ENCODE measurements at places on chromosomes 7 and 10. TPM values are rescaled to one million over a fixed set of nuclear protein-coding genes. Genes with fewer than 3 reads are reported as not detected.

Gene CLDN12
- polyA plus RNA-seq = 23.3 TPM

Gene GRB10
- polyA plus RNA-seq = 13.4 TPM

Gene FKBP6
- 0.23 TPM for polyA plus RNA-seq

Gene MYL7
- polyA plus RNA-seq = 7.0 TPM

Gene EN2
- 0.71 TPM for polyA plus RNA-seq

Gene TUBB8
- not detected for polyA plus RNA-seq

Gene LIPJ
- polyA plus RNA-seq = not detected

Gene EBF3
- polyA plus RNA-seq = 57.0 TPM

Gene ZNF804B
- polyA plus RNA-seq = not detected

Gene SLC16A9
- 3.3 TPM for polyA plus RNA-seq

Gene COL1A2
- 3,345 TPM for polyA plus RNA-seq

Gene COL13A1
- polyA plus RNA-seq = 8.7 TPM

Gene MRLN
- polyA plus RNA-seq = 175 TPM

Gene CDC14C
- polyA plus RNA-seq = not detected

Gene ARHGEF35
- polyA plus RNA-seq = 1.2 TPM

- DNase-seq = no peak
These were observed at the start of gene MKX for GRCh38 chr10:27745732-27746396. Gene MKX, minus strand, starts transcription at chr10:27745819. Its CDS starts 2,404 bp downstream, at chr10:27743415.

GRCh38 chr7:367351-367901 is 77.5 kb downstream of the FOXL3 start:
- no peak for DNase-seq

DNA sequence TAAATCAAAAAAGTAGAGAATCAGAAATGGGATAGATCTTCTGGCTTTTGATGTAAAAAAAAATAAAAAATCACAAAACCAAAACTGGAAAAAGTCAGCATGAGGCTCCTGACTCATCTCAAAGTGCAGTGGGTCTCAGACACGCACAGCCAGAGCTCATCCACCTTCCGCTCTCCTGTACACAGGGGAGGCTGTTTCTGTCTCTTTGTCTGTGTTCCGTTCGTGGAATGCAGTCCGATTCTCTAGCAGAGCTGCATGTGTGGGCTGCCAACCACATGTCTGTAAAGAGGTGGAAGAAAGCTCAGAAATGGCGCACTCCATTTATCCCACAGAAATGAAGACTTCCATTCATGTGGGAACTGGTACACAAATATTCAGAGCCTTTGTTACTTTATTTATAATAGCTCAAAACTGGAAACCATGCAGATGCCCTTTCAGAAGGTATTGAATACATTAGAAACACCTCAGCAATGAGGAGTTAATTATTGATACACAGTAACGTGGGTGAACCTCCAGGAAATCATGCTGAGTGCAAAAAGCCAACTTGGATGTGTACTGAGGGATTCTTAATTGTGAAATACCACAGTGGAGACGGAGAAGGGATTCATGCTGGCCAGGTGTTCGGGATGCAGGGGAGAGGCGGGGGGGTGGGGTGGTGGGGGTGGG is 123.3 kb downstream of the TRRAP start:
- no peak for DNase-seq

DNA sequence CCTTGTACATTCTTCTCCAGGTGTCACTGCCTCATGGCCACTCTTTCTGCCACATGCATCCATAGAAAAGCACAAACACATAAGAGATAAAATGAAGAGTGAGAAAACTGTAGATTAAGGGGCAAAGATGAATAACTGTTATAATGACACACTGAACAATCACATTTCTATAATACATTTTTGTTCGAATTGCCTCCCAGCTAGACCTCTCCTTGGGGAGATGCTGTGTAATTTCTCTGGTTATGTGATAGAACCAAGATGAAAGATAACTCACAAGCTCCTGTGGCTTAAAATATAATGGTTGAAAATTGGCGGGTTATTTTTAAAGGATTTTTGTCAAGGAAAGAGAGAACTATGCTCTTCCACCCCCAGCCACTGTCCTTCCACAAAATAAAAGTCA is 60.2 kb upstream of the STEAP1 start:
- no peak for DNase-seq

DNA sequence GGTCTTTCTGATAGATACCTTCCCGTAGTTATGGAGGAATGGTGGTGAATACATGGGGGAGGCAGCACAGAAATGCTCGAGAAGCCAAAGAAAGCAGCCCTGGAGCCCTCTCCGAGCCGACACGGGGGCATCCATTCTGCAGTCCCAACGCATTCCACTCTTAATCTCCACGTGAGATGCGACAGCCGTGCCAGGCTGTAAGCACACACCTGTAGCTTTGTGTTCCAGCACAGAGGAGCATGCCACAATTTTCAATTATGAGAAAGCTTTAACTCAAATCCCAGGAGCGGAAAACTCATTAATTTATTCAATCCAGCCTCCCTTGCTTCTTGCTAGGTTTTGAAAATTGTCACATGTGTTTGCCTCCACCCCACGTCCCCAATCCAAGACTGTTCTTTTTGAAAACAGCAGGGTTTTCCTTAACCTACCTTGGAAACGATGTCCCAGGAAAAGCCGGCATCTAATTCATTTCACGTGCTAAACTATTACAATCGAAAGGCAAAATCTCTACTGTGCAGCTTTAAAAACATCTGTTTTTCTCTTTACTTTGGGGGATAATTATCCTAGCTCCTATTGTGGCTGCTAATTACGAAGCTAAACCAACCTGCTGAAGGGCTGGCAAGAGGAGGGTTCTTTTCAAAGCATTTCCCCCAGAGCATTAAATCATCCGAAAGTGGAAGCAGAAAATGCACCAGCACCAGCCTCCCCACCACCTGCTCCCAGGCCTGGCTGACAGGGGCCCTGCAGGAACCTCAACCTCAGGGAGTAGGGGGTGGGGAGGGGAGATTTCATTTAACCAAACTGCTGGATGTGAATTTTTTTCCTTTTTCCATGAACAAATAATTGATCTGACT is 56.0 kb upstream of the CHST15 start:
- no peak for DNase-seq

DNA sequence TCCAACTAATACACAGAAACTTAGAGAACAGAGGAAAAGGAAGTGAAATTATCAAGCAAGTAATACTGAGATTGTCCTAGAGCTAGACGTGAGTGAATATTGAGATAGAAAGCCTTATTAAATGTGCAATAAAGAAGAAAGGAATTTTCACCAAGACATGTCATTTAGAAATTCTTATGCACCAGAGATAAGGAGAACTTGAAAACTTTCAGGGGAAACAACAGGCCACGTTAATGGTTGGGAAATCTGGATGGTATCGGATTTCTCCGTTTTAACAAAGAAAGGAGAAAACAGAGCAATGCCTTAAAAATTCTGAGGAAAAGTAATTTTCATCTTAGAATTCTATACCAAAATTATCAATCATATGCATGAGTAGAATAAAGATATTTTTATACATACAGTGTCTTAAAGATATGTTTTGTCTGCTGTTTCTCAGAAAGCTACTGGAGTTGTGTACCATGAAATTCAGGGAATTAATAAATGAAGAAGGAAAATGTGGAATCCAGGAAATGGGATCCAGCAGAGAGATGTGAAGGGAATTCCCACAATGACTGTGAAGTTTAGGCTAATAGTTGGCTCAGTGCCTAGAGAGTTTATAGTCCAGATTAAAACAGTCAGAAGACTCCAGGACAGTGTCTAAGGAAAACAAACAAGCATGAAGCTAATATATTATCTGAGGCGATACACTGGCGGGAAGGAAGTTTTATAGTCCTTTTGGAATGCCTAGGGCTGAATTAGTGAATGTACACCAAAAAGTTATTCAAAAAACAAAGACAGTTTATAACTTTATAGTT is 159.5 kb downstream of the PPP1R9A start:
- peak; percentile 65 for DNase-seq

- DNase-seq = no peak
These were observed 56.5 kb upstream of the ORC5 start for GRCh38 chr7:104264285-104264684.

- DNase-seq = no peak
These were observed 39.7 kb downstream of the DRGX start for GRCh38 chr10:49356181-49356580.

DNA sequence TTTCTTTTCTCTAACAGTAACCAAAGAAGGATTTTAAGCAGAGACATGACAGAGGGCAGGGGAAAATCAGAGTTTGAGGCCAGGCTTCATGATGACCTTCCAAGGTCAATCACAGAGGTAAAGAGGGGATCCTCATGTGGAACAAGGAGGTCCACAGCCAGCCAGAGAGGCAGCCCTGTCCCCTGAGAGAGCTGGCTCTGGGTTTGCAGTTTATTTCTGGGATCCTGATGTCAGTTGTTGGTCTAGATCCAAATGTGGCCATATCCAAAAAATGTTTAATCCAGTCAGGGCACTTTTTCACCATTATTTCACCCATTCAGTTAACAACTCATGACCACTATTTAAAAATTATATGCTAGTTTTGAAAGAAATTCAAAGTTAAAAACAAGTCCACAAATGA is 45.6 kb downstream of the GPR141 start:
- DNase-seq = no peak

GRCh38 chr7:81469153-81469868 is 300.5 kb downstream of the HGF start:
- DNase-seq = no peak

GRCh38 chr7:117427258-117427701 is at the start of gene ASZ1:
Gene ASZ1, minus strand, starts transcription at chr7:117427493. Its CDS starts 33 bp downstream, at chr7:117427460.
- DNase-seq = no peak

GRCh38 chr10:30422981-30423654 is 10.9 kb upstream of the MAP3K8 start:
- DNase-seq = no peak

DNA sequence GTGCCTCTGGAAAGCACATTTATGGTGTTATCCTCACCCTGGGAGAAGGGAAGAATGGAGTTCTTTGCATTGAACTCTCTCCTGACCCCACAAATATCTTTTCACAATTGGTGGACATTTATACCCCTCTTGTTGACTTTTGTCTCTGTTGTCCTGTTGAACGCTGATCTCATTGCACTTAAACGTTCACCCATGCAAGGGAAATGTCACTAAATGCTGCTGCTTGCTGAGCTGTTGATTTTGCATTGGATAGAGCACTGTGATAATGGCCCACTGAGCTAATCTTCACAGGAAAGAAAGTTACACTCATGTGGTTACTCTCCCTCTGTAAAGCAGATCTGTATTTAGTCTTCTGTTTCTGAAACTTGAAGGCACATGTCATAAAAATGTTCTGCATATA is 133.4 kb downstream of the FZD1 start:
- no peak for DNase-seq

DNA sequence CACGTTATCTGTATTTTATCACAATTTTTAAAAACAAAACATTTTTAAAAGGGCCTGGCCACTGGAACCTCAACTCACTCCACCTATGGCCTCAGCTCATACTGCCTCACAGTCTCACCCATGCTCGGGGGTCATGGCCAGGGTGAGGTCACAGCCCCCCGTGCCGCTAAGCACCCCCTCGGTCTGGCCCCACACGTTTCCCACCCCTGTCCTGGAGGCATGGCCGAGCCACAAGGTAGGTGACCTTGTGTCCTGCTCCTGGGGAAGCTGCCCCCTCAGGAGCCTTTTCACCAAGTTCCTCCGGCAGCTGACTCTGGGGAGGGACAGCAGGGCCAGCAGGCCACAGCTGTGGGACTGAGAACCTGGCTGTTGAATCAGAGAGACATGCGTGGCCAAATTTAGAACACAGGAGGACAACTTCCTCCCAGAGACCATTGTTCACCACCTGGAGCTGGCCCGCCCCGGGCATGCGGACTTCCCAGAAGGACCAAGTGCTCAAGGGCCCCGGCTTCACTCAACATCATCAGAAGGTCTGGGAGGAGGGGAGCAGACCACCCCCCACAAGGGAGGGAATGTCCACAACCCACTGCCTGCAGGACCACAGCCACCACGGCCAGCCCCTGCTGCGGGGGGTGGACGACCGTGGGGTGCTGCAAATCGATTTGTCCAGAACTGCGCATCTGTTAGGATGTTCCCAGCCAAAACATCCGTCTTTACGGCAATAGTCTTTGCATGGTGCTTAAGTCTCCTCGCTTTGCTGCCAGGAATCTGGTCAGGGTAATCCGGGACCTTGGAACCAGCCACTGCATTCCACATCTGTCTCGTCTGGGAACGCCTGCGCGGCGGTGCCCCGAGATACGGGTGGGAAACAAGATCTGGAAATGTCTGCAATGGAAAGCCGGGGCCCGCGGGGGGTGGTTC is 48.6 kb upstream of the PDGFA start:
- peak; percentile 53 for DNase-seq

DNA sequence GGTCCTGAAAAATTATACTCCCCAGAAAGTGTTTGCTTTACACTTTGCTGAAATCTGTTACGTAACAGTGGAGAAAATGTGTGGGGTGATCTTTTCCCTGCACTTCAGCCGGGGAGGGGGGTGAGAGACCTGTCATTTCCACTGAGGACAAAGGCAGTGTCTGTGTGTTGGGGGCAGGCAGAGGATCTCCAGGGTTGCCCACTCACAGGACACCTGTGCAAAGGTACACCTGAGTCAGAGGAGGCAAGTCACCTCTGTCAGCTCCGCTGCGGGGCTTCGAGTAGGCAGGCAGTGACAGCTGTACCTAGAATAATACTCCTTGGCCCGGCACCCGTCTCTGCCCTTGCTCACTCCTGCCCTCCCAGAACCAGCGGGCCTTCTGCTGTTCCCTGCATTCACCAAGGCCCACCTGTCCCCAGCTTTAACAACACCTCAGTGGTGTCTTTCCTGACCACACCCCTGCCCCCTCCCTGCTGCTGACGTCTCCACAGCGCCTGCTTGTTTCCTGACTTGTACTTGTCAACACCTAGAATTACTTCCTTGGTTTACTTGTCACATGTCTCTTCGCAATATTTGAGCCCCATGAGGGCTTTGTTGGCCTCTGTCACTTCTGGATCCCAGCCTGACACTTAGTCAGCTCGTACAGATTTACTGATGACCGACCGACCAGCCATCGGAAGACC is 159.2 kb downstream of the NEURL1 start:
- DNase-seq = no peak

DNA sequence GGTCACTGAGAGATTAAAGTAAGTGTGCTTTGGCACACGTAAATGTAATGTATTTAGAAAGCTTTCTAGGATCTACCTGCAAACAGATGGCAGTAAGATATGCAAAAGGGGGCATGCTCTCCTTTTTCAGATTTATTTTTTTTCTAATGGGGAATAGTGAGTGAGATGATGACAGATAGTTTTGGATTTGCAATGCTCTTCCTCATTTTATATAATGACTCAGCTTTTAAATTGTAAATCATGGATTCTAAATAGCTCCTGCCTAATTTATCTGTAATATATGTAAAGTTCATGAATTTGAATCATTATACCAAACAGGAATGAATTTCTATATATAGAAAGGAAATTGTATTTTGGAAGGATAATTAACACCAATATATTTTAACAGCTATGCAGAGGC is 961.6 kb upstream of the LRRTM3 start:
- no peak for DNase-seq

GRCh38 chr10:122140941-122141623 is 130.0 kb upstream of the BTBD16 start:
- no peak for DNase-seq

DNA sequence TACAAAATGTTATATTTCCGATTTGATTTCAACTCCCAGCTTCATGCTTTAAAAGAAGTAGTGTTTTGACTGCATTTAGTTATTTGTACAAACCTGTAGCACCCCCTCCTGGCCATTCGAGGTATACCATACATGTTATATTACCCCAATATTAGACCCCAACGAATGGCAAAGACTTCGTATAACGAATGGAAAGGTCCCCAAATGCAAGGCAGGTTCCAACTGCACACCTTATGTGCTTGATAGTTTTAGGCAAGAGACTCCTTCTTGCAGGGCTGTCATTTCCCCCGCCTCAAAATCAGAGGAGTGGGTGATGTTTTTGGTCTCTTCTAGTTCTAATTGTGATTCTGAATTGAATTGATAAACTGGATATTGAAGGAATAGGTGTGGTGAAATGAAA is 101.1 kb upstream of the TARP start:
- DNase-seq = no peak
